Caco-2 (cell line): ENCODE measurements at places on chromosomes 12 and 14. TPM values are rescaled to one million over a fixed set of nuclear protein-coding genes. Genes with fewer than 3 reads are reported as not detected.

LRTM2 gene
- total RNA-seq: 0.51 TPM in 1 of 2 replicates, not detected in the other

SLC5A8 gene
- not detected in 2 replicates for total RNA-seq

RILPL1 gene
- 16.2 and 17.0 TPM in 2 replicates for total RNA-seq

CCDC91 gene
- 21.2 and 21.6 TPM in 2 replicates for total RNA-seq

CEP128 gene
- 16.7 and 22.6 TPM in 2 replicates for total RNA-seq

CCDC175 gene
- not detected in 2 replicates for total RNA-seq

GRCh38 chr12:12598864-12599263, 12.8 kb upstream of the CREBL2 start:
- DNase-seq: no peak

GRCh38 chr12:442235-442884, 17.4 kb upstream of the B4GALNT3 start:
- DNase-seq: peak; percentile 72

GRCh38 chr12:110940933-110941332, 20.6 kb upstream of the MYL2 start:
- no peak for DNase-seq

DNA sequence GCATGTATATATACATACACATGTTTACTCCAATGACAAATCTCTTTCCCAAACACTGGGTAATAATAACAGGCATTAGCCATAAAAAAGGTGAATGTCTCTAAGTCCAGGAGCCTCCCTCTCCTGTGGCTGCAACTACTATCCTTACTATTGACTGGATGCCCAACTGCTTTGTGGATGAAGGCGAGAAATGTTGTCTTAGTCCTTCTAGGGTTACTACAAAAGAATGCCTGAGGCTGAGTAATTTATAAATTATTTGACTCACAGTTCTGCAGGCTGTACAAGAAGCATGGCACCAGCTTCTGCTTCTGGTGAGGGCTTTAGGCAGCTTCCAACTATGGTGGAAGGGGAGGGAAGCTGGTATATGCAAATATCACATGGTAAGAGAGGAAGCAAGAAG, 366.0 kb upstream of the DDHD1 start:
- DNase-seq: no peak

GRCh38 chr14:67602995-67603545, 3.0 kb upstream of the PIGH start:
- DNase-seq: no peak

- DNase-seq: no peak
Observed at GRCh38 chr12:126681676-126682075, 1585.3 kb upstream of the TMEM132C start.

GRCh38 chr12:97167598-97167997, 260.5 kb downstream of the NEDD1 start:
- DNase-seq: no peak

GRCh38 chr14:106069804-106070625, 543.6 kb downstream of the TMEM121 start:
- DNase-seq: no peak

DNA sequence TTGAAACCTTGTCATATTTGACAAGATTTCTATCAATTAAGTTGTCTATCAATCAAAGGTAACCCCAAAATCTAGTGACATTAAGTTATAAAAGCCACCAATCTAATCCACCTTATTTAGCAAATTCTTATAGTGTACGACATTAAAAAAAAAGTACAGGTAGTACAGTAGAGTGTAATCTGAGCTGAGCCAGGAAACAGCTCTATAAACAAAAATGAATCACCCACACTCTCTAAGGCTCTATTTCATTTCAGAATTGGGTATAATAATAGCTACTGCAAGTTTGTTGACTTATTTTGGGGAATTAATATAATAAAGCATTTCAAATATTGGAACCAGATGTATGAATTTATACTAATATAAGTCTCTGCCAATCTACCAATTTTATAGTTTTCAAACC, 342.4 kb upstream of the FLRT2 start:
- no peak for DNase-seq

- DNase-seq: no peak
Observed at GRCh38 chr14:21199611-21200560, 44.0 kb upstream of the OR5AU1 start.

GRCh38 chr12:132083614-132083940, 60.5 kb downstream of the DDX51 start:
- DNase-seq: no peak

DNA sequence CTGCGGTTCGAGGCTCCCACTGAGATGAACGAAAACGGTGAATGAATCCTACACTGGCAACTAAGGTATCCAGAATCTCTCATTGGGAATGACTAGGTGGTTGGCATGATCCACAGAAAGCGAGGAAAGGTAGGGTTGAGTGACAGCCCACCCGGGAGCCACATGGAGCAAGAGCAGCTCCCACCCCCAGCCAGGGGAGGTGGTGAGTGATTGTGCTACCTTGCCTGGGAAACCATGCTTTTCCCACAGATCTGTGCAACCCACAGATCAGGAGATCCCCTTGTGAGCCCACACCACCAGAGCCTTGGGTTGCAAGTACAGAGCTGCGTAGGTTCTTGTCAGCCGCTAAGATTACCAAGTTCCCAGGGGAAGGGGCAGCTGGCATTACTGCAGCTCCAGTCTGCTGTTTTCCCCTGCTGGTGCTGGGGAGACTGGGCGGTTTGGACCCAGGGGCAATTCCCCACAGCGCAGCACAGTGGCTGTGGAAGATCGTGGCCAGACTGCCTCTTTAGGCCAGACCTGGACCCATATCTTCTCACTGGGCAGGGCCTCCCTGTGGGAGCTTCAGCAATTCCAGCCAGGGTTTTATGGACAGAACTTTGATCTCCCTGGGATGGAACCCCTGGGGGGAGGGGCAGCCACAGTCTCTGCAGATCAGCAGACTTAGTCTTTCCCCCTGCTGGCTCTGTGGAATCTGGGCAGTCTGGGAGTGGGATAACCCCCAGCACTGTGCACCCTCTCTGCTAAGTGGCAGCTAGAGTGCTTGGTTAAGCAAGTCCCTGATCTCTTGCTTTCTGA, 44.6 kb upstream of the PPP4R3A start:
- peak; percentile 92 for DNase-seq

DNA sequence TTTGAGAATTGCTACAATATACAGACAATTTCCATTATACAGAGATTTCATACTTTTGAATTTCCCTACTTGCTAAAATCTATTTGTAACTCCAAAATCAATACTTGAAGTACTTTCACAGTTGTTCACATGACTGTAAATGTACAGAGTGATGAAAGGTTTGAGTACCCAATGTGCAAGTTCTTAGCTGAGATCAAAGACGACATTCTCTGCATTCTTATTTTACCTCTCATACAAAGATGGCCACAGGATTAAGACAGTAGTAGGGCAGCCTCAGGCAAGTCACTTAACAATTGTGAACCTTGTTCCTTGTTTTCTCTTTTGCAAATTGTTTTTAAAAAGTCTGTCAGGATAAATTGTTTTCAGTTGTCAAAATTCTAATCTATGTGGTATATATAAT, 255.9 kb upstream of the KITLG start:
- DNase-seq: no peak
